Lung (tissue), 17 donors: ENCODE measurements at places on chromosomes 4 and X. TPM values are rescaled to one million over a fixed set of nuclear protein-coding genes. Genes with fewer than 3 reads are reported as not detected.

The SPACA5 gene
- total RNA-seq: not detected

The AADAT gene
- total RNA-seq: 7.1 TPM

The SEC24D gene
- 62.8 TPM for total RNA-seq

The FREM3 gene
- 2.3 TPM for total RNA-seq

The CITED1 gene
- not detected for total RNA-seq

The DRP2 gene
- 0.74 TPM for total RNA-seq

The CRMP1 gene
- 24.4 TPM for total RNA-seq

The UNC5C gene
- total RNA-seq: 27.9 TPM

The PDGFRA gene
- 79.2 TPM for total RNA-seq

The MAP3K15 gene
- total RNA-seq: 2.1 TPM

The ITM2A gene
- total RNA-seq: 125 TPM

The CT47C1 gene
- not detected for total RNA-seq

The SLC2A9 gene
- total RNA-seq: 18.6 TPM

The NDNF gene
- 121 TPM for total RNA-seq

The TCEAL2 gene
- 4.3 TPM for total RNA-seq

The SSX4 gene
- not detected for total RNA-seq

The SYNPO2 gene
- total RNA-seq: 27.6 TPM

The FBXO8 gene
- 26.6 TPM for total RNA-seq

The HHIP gene
- 86.5 TPM for total RNA-seq

The TEX13B gene
- total RNA-seq: not detected

The FATE1 gene
- 0.37 TPM for total RNA-seq

The FGD1 gene
- 6.4 TPM for total RNA-seq

The PGAM4 gene
- total RNA-seq: not detected

The MAOB gene
- total RNA-seq: 19.6 TPM

The ARL9 gene
- not detected for total RNA-seq

The NR0B1 gene
- total RNA-seq: not detected

The MAGEA3 gene
- not detected for total RNA-seq

The TEX13D gene
- total RNA-seq: not detected
